Mesothelial cell of epicardium (in vitro differentiated cells): ENCODE measurements at places on chromosomes 12 and 14.

DNA sequence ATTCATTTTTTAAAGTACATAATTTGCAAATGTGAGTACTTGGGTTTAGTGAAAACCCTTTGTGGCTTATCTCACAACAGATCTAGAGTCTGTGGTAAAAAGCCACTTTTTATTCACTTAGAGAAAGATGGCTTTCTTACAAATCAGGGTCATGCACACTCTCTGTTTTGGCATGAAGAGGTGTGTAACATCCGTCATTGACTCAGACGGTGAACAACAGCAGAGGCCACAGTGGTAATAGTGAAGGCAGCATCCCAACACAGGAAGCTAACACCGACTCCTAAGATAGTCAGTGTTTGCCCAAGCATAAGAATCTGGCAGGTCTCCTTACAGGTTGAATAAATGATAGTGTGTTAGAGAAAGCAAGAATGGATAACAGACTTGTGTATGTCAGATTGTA lies 593.0 kb downstream of the SOX5 start:
- no peak for DNase-seq

DNA sequence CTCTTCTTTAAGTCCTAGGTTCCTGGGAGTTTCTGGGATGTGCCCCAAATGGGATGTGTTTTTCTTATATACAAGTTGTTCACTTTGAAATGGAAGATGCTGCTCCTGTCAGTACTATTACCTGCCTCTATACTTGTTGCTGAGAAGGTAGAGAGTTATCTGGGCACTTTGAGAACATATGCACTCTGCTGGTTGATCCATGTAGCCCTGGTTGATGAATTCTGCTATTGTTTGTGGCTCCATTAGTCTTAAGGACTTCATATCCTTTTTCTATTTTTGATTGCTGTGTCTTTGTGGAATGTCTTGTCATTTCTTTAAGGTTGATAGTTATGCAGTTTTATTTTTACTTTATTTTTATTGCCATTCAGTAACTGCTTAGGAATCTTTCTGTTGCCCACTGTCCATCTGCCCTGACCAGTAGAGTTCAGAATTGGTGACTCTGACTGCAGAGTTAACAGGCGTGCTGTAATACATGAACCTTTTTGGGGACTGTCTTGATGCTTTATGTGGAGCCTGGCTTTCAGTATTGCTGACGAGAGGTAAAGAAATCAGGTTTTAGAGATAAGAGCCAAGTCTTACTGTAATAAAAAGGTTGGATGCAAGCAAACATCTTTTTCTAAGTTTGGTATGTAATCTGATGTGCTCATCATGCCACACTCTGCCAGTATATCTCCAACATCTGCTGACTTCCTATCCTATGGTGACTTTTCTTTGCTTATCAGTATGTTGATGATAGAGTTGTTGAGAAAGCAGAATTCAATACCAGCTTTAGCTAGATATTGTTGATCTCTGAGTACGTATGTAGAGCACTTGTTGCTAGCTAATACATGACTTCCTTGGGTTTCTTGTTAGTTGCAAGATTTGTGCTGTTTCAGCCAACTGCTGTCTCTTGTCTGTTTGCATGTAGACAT lies 1.6 kb downstream of the GMPR2 start:
- DNase-seq: no peak

- DNase-seq: no peak
These were observed 20.2 kb upstream of the FAM234B start for GRCh38 chr12:13023811-13024530.

- no peak for DNase-seq
These were observed 707.4 kb upstream of the STXBP6 start for GRCh38 chr14:25757364-25757763.

DNA sequence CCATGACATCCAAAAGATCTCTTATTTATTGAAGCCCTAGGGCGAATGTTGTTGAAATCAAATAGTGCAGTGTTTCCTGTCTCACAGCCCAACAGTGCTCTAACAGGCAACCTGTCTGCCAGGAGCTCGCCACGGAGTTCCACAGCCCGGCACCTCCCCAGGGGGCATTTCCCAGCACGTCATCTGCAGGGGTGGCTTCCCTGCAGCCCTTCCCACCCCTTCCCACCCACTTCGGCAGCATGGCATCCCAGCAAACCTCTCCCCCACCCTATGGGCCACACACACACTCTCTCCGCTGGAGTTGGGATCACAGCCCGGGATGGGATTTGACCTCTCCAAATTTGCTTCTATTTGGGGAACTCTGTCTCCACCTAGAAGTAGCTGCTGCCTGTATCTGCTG lies 62.7 kb upstream of the C14orf180 start:
- DNase-seq: no peak

DNA sequence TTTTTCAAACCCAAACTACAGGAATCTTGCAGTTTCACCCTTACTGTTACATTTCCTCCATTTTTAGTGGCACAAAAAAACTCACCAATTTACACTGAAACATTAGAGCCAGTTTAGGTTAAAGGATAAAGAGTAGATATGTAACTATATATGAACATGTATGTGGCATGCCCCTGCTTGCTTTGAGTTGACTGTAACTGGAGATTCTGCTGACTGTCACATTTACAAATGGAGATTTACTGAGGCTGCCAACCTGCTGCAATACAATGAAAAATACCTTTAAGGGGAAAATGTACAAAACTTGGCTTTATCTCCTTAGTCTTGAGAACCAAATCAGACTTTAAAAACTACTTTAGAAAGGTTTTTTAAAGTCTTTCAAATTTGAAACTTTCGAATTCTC lies 28.3 kb downstream of the STON2 start:
- DNase-seq: no peak

- no peak for DNase-seq
These were observed 56.1 kb downstream of the APAF1 start for GRCh38 chr12:98701166-98701565.

- DNase-seq: no peak
These were observed 4.1 kb downstream of the TSPAN11 start for GRCh38 chr12:30930641-30931040.

DNA sequence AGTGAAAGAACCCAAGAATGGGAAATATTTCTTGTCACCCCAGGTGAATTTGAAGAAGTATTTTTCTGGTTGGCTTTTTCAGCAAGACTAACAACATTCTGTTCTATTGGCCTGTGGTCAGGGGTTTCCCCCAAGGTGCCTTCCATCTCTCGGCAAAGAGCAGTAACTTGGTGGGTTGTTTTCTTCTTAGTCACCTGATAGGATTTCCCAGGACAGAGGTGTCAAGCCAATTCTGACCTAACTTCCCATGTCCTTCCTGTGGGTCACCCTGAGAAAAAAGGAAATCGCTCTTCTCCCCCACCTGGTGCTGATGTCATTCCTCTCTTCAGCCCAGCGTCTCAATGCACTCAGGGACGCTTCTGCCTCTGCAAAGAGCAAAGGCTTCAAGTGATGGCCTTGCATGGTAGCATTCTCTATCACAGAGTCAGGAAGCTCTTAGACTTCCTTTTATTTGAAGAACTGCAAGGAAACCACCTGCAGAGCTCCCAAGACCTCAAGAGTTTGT lies 16.1 kb upstream of the IFNG start:
- DNase-seq: no peak

DNA sequence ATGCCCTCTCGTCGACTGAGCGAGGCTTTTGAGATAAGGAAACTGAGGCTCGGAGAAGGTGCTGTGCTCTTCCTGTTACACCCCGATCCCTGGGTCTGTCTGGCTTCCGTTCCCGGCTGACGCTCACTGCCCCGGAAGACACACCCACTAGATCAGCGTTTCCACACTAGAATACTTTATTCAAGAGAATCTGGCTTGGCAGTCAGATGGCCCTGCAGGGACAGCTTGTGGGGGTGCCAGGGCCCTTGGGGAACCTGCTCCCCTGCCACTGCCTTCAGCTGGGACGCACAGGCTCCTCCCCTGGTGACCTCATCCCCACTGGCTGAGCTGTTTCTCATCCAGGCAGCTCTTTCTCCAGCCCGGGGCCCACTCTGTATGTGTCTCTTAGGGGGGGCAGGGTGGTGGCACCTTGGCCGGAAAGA lies 13.7 kb downstream of the PGF start:
- no peak for DNase-seq

- no peak for DNase-seq
These were observed 137.2 kb upstream of the TRHDE start for GRCh38 chr12:72135021-72135301.
